Stimulated activated CD4-positive, alpha-beta T cell treated with anti-CD3 and anti-CD28 coated beads, TNF-alpha, amount 100 ng/mL, for 1 hour (primary cell): ENCODE measurements at places on chromosomes 6 and 20.

DNA sequence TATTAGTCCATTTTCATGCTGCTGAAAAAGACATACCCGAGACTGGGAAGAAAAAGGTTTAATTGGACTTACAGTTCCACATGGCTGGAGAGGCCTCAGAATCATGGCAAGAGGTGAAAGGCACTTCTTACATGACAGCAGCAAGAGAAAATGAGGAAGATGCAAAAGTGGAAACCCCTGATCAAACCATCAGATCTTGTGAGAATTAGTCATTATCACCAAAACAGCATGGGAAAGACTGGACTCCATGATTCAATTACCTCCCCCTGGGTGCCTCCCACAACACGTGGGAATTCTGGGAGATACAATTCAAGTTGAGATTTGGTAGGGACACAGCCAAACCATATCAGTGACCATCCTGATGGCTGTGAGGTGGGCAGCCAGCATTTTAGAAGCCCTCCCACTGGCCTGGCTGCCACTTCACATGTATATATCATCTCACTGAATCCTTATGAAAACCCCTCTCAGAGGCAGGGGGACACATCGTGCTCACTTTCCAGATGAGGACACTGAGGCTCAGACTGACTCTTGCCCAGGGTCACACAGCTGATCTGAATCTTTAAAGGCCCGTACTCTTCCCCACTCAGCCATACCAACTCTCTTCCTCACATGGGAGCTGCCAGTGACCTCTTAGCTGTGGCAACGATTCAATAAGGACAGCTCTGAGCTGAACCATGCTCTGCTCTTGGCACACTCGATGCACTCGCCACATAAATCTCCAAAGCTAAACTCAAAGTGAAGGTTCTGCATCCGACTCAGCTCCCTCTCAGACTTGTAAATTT lies 25.7 kb downstream of the BMP7 start:
- no peak for DNase-seq

DNA sequence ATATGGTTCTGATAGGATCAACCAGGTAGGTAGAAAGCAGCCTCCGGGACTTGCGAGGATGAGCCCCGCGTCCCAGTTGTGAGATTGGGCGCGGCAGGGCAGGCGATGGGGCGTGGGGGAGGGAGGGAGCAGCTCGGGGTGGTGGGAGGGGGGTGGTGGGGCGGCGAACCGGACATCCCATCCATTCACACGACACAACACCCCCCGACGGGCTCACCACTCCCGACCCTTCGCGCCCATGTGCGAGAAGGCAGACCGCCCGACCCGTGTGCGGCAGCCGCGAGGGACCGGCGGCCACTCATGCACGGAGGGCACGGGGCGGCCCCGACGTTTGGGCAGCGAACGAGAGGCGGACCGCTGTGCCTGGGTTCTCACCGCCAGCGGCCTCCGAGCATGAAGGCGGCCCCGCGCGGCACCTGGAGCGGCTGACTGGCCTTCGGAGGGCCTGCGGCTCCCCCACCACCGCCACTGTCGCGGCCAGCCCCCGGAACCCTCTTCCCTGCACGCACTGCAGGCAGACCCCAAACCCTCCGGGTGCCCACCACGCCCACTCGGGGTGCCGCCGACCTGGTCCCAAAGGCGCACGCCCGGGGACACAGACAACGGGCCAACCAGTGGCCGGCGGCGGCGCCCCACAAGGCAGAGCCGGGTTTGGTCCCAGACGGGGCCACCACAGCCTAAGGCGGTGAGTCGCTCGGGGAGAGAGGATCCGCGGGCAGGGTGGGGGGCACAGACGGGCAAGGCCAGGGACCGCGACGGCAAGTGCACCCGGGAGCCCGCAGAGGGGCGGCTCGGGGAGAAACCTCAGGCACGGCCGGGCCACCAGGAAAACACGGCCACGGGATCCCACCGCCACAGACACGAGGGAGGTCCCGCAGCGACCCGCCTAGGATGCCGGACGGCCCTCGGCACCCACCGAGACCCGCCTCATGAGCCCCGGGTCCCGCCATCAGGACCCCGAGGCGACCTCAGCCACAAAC lies 769.2 kb upstream of the DEFB115 start:
- DNase-seq, result no peak

GRCh38 chr6:127566651-127567050 lies 10.3 kb upstream of the C6orf58 start:
- no peak for DNase-seq

DNA sequence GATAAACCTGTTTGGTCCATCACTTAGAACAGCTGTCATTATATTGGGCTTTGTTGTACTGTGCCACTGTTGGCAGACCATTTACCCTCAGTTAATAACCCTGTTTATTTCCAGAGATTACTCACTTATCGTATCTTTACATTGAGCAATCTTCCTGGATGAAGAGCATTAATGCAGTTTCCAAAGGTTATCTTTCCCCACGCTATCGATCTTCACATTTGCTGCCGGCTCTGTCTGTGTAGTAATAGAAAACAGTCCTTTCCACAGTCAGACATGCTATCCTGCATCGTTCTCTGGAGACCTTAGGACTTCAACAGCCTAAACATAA lies 27.4 kb downstream of the GHRH start:
- DNase-seq, result no peak

GRCh38 chr20:848193-848592 lies 14.7 kb downstream of the FAM110A start:
- no peak for DNase-seq

- DNase-seq, result no peak
Measured at GRCh38 chr6:46626228-46626909, 26.2 kb downstream of the CYP39A1 start.

GRCh38 chr6:154125421-154125820 lies 86.4 kb downstream of the OPRM1 start:
- no peak for DNase-seq

DNA sequence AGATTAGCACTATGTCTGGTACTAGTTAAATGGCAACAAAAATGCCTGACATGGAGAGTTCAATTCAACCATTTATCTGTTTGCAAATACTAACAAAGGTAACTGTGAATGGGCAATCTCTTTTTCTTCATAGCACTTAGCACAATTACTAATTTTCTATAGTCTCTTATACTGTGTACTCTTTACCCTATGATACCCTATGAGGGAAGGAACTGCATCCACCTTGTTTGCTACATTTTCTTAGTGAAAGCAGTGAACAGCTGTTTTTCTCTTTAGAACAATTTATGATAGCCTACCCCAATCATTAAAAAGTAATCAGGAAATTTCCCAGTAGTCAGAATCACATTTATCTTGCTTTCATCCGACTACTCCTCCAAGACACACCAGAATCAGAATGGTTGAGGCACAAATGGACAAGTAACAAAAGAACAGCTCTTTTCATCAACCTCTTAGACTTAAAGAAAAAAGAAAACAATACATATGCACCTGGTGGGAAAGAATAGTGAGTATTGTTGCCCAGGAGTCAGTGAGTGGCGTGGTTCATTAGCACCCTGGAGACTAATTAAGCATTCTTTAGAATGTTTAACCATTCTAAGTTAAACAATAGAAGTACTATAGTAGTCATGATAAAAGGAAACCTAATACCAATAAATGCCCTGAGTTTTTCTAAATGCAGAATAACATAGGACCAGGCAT lies 16.7 kb downstream of the ZNF292 start:
- no peak for DNase-seq

DNA sequence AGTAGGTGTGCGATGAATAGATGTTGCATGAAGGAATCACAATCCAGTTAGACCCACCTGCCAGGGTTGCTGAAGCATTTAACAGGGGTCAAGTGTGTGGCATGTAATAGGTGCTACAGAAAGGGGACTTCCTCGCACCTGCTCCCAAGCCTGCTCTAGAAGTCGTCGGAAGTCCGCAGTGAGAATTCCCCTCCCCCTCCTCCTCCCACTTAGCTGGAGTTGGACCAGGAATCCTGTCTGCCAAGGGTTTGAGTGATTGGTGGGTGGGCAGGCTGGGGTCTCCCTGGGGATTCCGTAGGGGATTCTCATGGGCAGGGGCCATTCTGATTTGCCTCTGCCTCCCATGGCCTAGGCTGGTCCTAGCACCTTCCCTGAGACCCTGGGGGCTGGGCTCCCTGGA lies 10.3 kb downstream of the SCRT2 start:
- DNase-seq, result no peak

- DNase-seq, result no peak
Measured at GRCh38 chr6:106857771-106858652, 116.5 kb downstream of the CD24 start.

DNA sequence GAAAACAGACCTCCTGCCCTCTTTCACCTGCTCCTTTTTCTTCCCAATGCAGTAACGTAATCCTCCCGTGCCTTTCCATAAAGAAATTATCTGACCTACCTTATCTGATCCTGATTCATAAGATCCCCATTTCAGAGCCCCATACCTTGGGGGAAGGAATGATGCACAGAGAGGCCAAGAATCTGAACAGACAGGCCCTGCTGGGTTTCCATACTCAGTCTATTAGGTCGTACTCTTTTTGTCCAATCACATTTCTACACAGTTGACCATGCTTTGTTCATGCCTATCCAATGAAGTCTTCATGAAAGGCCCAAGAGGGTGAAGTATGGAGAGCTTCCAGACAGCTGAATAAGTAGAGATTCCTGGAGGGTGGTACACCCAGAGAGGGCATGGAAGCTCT lies 25.3 kb downstream of the SRPK1 start:
- DNase-seq, result no peak

DNA sequence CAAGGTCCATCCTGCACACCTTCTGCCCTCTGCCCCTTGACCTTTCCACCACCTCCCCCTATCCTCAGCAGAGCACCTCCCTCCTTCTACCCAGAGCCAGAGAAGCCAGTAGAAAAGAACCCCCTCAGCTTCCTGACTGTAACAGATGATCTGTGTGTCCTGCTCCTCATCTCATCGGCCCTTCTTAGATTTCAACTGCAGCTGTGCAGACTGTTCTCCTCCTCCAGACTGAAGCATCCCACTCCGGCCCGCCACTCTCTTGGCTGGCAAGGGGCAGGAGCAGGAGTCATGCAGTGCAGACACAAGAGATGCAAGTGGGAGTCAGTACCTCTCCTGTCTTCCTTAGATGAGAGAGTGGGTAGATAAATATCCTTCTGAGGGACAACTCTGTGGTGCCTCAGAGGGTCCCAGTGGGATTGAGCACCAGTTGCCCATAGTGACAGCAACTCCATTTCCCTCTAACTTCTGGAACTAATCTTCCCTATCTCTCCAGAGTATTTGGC lies 163.5 kb upstream of the MLN start:
- DNase-seq, result no peak

DNA sequence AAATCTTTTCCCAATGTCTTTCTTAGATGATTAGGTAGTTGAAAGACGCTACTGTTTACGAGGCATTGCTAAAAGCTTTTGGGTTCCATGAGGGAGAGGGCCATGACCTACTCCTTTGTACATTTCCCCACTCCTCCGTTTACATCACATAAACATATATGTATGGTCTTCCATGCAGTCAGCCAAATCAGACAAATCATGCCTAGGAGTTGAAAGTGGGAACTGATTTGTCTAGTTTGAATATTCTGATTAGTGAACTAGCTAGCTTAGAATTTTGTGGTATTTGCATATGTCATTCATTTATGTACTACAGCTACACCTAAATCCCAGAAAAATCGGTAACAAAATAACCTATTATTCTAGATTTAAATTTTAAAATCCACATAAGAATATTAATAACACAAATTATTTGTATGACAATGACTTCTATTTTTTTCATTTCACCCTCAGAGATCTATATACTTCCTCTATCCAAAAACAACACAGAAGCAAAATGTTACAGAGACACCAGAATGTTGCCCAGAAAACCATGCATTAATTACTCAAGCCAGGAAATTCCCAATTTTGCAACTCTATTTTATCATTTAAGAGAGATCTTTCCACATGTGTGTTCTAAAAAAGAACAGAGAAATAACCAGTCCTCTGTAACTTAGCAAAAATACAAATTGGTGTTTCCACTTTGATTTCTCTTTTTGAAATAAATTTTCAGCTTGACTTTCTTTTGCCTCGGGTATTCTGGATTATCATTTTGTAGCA lies 231.9 kb downstream of the LAMA2 start:
- no peak for DNase-seq

- DNase-seq, result no peak
Measured at GRCh38 chr20:51987812-51988211, 185.5 kb upstream of the SALL4 start.

DNA sequence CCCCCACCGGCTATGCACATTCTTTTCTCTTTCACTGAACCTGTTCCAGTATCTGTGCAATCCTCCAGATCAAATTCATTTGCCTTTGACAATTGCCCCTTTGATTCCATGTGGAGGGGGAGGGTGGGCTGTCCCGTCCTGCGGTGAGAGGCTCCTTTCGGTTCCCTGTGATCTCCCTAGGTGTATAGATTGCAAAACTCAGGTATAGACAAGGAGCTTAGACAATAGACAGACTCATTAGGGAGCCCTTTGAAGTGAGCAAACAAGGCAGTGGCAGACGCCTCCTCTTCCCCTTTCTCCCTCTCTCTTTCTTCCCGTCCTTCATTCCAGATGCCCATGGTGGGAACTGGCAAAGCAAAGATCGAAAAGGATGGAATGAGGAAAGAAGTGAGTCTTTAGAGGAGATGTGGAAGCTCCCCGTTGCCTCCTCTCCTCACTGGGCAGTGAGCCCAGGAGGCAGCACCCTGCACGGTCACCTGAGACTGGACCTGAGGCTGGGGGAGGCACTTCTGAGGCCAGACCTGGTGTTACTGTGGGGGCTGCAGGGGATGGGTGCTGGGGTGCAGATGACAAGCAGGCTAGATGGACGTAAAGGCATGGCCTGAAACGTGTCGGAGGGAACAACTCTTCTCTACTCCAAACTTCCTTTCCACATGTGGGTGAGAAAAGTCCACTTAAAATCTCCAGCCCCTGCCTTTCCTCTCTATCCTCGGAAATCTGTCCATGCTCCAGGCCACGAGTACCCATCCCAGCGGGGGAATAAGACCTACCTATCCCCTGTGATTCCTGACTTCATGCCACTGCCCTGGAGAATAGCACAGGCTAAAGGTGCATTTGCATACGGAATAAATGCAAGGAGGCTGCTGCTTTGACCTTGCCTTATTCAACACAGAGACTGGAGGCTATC lies 256.6 kb upstream of the FOXQ1 start:
- DNase-seq, result no peak

- no peak for DNase-seq
Measured at GRCh38 chr20:4781637-4782377, 60.1 kb downstream of the PRND start.

- no peak for DNase-seq
Measured at GRCh38 chr6:100456141-100456907, 8.4 kb downstream of the SIM1 start.

DNA sequence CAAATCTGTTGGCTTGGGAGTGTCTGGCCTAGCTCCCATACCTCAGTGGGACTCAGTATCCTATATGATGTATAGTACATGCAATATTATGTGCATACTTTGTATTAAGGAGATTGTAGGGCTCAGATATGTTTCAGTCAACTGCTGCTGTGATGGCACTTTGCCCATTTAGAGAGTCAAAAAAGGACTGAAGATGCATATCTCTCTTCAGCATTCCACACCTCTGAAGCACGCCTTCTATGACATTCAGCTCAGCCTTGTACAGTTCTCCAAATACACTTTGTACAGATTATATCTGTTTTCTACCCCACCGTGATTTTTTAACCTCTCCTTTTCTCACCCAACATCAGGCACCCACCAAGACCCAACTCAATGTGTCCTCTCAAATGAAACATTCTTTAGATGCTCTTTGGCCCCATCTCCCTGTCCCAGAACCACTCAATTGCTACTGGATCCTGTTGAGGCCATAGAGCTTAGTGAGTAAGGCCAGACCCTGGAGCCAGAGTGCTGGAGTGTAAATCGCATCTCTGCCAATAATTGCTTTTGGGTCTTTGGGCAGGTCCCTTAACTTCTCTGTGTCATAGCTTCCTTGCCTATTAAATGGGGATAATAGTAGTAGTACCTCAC lies 15.6 kb downstream of the ENPP1 start:
- no peak for DNase-seq
